Vagina (tissue), 2 donors: ENCODE measurements at places on chromosomes 16 and 17. TPM values are rescaled to one million over a fixed set of nuclear protein-coding genes. Genes with fewer than 3 reads are reported as not detected.

DNA sequence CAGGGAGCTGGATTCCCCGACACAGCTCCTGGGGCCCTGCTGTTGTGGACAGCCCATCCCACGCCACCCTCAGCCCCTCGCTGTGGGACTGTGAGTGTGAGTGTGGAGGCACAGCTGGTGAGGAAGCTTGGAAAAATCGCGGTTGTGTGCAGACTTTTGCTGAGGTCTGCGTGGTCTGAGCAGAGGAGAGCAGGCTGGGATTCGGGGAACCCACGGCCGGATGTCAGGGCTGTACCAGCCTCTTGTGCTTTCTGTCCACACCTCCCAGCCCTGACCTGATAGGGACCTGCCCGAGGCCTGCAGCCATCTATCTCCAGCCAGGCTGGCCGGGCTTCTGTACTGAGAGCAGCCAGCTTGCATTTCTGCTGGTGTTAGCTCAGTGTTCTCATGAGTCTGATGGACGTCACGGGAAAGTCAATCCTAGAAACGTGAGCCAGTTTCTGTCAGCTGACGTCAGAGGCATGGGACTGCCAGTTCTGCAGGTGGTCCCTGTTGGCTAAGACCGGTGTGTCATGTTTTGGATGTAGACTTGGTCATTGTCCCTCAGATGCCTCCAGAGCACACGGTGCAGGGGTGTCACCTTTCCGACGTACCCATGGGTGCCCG, 72.8 kb upstream of the ZNF750 start:
- no peak for DNase-seq
- H3K4me3 ChIP-seq, result no peak overlapping the region
- peaks cover 7% of the 10 kb centered on the region for H3K36me3 ChIP-seq

The BCL6B gene
- 10.1 TPM for total RNA-seq

DNA sequence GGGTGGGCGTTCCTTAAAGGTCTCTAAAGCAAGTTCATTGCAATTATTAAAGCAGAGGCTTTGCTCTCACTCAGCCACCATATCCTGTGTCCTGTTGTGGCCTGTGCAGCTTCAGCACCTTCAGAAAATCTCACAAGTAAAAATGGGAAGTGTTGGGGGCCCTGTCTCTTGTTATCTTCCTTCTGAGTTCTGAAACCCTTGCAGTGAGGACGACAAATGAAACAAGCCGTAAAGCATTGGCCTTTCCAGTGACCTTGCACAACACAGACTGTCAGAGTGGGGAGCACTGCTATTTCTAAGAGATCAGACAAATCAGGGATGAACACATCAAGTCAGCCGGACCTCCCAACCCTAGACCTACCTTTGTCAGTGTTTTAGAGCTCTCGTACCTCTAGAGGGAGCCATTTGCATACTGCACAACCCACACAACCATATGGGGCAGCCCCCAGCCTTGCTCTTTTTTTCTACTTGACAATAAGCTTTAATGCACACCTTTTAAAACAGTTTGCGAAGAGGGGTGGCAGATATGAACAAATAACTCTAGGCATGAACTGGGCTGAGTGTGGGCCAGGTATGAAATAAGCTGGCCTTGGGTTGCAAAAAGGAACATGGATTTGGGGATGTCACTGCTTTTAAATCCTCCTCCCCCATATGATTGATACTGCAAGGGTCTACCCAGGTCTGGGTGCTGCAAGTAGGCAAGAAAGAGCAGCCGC, 89.8 kb downstream of the KATNIP start:
- H3K27ac ChIP-seq, result no peak overlapping the region
- peaks cover 9% of the 10 kb centered on the region for H3K4me1 ChIP-seq
- DNase-seq, result no peak
- no peak overlapping the region for H3K4me3 ChIP-seq
- no peaks in the 10 kb centered on the region for H3K36me3 ChIP-seq

The KRTAP4-1 gene
- not detected for total RNA-seq

GRCh38 chr16:67229906-67230808, 3.2 kb downstream of the TMEM208 start:
- peaks cover 54% of the 10 kb centered on the region for H3K36me3 ChIP-seq
- no peak for DNase-seq
- no peak overlapping the region for H3K27ac ChIP-seq
- H3K27me3 ChIP-seq, result no peaks in the 10 kb centered on the region

DNA sequence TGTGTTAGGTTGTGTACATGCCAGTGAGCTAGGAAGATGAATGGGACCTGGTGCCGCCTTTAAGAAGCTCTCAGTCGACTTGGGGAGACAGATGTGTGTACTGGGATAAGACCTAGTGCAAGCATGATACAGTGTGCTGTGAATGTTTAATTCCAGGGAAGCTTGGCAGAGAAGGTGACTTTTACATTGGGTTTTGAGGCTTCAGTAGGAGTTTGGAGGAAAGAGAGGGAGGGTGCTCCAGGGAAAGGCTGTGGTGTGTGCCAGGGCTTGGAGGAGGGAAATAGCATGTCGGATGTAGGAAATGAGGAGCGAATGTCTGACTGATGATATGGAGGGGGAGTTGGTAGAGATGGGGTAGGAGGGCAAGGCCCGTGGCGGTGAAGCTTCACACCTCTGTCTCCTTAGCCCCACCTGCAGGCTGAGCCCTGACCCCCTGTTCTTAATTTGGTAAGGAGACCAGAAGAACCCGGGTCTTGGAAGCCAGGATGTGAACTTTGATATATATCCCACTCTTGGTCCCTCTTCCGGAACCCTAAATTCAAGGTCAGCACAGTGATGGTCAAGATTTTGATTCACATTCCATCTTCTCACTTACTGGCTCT, 76.6 kb downstream of the PLCG2 start:
- H3K27ac ChIP-seq, result no peak overlapping the region
- no peak for DNase-seq
- no peaks in the 10 kb centered on the region for H3K36me3 ChIP-seq
- no peak overlapping the region for H3K4me3 ChIP-seq
- H3K4me1 ChIP-seq, result no peaks in the 10 kb centered on the region
- H3K27me3 ChIP-seq, result no peaks in the 10 kb centered on the region

GRCh38 chr17:64051153-64051552, 30.7 kb upstream of the ICAM2 start:
- H3K4me1 ChIP-seq, result no peaks in the 10 kb centered on the region
- H3K36me3 ChIP-seq, result peaks cover 84% of the 10 kb centered on the region
- no peak overlapping the region for H3K27ac ChIP-seq
- DNase-seq, result no peak

The MAP3K14 gene
- total RNA-seq, result 9.8 TPM

DNA sequence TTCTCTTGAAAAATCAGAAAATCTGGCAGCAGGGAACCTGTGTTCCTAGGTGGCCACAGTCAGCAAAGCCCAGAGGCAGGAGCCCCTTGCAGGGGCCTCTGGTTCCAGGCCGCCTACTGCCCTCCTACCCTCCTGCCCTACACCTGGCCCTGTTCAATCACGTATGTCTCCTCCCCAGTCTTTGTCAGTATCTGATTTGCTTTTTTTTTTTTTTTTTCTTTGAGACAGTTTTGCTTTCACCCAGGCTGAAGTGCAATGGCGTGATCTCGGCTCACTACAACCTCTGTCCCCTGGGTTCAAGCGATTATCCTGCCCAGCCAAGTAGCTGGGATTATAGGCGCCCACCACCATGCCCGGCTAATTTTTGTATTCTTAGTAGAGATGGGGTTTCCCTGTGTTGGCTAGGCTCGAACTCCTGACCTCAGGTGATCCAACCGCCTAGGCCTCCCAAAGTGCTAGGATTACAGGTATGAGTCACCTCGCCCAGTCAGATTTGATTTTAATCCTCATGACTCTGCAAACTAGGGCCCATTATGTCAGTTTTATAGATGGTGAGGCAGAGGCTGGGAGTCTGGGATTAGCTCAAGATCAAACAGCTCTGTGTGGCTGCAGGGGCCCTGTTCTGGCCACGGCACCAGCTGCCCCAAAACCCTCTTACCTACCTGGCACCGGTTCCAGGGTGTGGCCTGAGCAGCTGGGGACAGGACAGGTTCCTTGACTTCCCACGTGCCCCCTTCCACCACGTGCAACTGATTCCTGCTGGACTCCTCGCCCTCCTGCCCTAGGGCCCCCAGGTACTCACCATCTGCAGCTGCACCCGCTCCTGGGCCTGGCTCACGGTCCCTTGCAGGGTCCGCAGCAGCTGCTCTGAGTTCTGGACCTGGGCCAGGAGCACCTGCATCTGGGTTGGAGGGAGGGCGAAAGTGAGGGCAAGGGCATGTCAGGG, 14.7 kb downstream of the RABEP2 start:
- peaks cover 38% of the 10 kb centered on the region for H3K36me3 ChIP-seq
- H3K4me1 ChIP-seq, result no peaks in the 10 kb centered on the region
- H3K27me3 ChIP-seq, result no peaks in the 10 kb centered on the region
- no peak overlapping the region for H3K4me3 ChIP-seq
- no peak for DNase-seq
